Activated CD4-positive, alpha-beta T cell treated with anti-CD3 and anti-CD28 coated beads, Interleukin-10, Interleukin-2, amounts not matched to agents 100 ng/mL and 50 ng/mL, durations not matched to agents 16 hours and 8 hours (primary cell): ENCODE measurements at places on chromosomes 2 and 18.
A peak's percentile ranks its signal among the peaks of the same experiment; 100 is the strongest.

GRCh38 chr18:29779096-29779495 is 1263.4 kb downstream of the DSC3 start:
- no peak for DNase-seq

GRCh38 chr2:217868911-217869334 is 133.9 kb downstream of the TNS1 start:
- DNase-seq: no peak

- no peak for DNase-seq
These were observed 34.1 kb upstream of the KLHL29 start for GRCh38 chr2:23350792-23351355.

- peak; percentile 41 for DNase-seq
These were observed 80.1 kb upstream of the FOSL2 start for GRCh38 chr2:28312307-28313219.

DNA sequence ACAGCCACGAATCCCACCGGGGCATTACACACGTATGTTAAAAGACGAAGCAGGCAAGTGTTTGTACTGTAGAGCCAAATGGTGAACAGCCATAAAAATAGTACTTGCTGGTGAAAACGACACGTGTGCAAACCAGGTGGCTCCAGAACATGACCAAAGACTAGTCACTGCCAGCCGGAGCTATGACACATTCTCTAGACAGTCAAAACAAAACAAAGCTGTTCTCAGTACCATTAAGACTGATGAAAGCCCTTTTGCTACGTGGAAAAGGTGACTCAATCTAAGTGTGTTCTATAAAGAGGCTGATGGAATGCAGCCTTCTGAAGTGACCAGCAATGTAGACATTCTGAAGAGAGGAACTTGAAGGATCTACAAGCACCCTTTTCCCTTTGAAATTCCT is 367.7 kb upstream of the NETO1 start:
- DNase-seq: peak; percentile 9

- DNase-seq: no peak
These were observed 28.6 kb downstream of the PLA2R1 start for GRCh38 chr2:160033732-160034392.
